ENCODE measurements at places on chromosomes 2 and 18. TPM values are rescaled to one million over a fixed set of nuclear protein-coding genes. Genes with fewer than 3 reads are reported as not detected.

The SERPINB10 gene
- total RNA-seq = not detected

The HOXD11 gene
- total RNA-seq = 8.9 TPM

The KCNG2 gene
- not detected for total RNA-seq

The PTPRN gene
- 11.2 TPM for total RNA-seq

The MARCHF4 gene
- total RNA-seq = 24.1 TPM

The TMEM169 gene
- total RNA-seq = 0.19 TPM

The ESPNL gene
- total RNA-seq = 0.85 TPM

The TP53I3 gene
- 57.1 TPM for total RNA-seq

The CIB4 gene
- total RNA-seq = not detected

The ANKRD62 gene
- total RNA-seq = 0.10 TPM

- no peak for DNase-seq
Measured at GRCh38 chr2:160006475-160006874, 55.9 kb downstream of the PLA2R1 start.

- peak; percentile 59 for DNase-seq
Measured at GRCh38 chr2:10877651-10878111, 34.1 kb upstream of the KCNF1 start.

GRCh38 chr2:226798422-226799210, 1.0 kb downstream of the IRS1 start:
- peak; percentile 66 for DNase-seq

GRCh38 chr2:218743068-218743467, 32.4 kb downstream of the TTLL4 start:
- DNase-seq = no peak

DNA sequence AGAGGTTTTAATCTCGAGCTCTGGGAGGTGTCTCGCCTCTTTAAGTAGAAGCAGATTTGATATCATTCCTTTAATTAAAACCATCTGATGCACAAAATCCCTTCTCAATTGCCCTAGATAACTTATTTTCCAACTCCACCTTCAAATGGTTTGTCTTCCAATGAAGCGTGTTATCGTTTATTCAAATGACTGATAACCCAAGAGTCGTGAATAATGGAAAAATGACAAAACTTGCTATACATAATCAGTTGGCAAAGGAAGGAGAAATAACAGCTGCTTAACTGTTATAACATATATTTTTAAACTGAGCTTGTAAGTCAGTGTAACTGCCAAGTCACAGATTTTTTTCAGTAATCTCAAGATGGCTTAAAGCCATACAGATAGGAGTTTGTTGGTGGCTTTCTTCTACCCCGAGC, 144.6 kb downstream of the QPCT start:
- no peak for DNase-seq

GRCh38 chr18:44958455-44958854, 277.8 kb downstream of the SETBP1 start:
- peak; percentile 54 for DNase-seq

DNA sequence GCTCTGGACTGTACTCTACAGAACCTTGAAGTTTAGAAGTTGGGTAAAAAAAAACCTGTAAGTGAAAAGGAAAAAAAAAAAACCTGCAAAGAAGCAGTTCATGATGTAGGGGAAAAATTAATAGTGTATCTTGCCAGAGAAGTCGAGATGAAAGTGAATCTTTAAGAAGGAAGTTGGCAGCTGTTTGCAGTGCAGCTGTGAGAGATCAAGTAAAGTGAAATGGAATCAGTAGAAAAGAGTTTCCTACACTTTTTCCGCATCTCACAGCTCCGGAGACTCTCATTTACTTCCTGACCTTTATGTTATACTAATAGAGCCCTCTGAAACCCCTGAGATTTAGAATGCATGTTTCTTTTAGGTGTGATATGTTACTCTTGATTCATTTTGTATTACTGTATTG, 19.2 kb downstream of the RNMT start:
- DNase-seq = no peak

GRCh38 chr2:210224941-210225672, at the start of gene ACADL:
TSS of gene ACADL (minus strand) at chr2:210225447. CDS start at chr2:210225263, 184 bp downstream.
- DNase-seq = peak; percentile 17

DNA sequence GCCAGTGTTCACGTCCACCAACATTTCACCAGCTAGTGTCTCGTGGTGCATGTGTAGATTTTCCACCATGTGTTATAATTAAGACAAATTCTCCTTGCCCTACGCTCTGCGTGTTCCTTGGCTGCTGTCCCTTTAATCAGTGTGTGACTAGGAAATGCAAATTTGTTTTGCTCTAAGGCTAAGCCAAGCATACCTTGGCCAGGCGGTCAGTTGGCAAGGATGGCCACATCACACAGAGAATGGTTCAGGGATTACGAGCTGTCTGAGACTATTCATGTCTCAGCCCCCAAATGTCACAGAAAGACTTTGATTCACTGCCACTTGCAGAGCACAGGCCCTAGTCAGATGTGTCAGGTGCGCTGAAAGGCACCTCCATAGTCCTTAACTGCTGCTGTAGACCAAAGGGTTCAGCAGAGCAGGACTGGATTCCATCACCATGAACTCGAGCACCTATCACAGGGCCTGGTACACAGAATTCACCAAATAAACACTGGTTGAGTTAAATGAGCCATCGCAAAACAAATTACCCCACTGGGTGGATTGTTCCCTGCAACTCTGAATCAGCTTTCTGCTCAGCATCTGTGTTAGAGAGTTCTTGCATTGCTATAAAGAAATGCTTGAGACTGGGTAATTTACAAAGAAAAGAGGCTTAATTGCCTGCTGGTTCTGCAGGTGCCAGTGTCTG, 128.4 kb downstream of the CABLES1 start:
- no peak for DNase-seq

- no peak for DNase-seq
Measured at GRCh38 chr2:9206991-9207640, 504 bp downstream of the ASAP2 start.

DNA sequence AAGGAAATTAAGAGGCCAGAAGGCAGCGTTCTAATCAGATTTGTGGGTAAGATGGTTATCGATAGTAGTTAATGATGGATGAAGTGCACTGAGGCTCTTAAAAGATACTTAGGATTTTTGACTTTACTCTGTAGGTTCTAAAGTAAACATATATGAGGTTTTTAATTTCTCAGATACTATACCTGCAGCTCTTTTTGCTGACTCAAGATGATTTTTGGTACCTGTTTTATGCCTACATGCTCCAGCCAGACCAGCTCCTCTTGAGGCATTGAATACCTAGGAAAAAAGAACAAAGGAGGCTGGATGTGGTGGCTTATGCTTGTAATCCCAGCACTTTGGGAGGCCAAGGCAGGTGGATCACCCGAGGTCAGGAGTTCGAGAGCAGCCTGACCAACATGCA, 241.7 kb upstream of the FOSL2 start:
- DNase-seq = no peak

- no peak for DNase-seq
Measured at GRCh38 chr2:180449171-180449915, 442.2 kb upstream of the CWC22 start.

DNA sequence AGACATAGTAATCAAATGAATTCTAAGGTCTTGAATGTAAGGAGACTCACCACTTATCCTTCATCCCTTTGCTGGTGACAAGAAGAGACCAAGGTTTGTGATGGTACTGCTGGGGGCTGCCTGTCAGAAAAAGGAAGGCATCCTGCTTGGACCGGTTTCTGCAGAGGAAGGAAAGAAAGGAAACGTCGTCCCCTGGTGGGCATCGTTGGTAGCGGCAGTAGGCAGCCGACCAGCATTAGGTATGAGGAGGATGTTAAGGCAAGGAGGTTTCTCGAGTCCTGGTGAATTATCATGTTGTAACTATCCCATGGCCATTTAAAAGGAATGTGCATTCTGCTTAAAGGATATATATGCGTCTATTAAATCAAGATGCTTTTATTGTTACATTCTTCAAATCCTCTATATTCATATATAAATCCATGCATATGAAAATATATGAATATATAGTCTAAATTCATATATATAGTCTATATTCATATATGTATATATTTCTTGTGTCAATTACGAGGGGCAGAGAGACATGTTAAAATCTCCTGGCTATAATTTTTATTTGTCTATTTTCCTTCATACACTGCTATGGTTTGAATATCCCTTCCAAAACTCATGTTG, 94.4 kb upstream of the TGFA start:
- peak; percentile 75 for DNase-seq

DNA sequence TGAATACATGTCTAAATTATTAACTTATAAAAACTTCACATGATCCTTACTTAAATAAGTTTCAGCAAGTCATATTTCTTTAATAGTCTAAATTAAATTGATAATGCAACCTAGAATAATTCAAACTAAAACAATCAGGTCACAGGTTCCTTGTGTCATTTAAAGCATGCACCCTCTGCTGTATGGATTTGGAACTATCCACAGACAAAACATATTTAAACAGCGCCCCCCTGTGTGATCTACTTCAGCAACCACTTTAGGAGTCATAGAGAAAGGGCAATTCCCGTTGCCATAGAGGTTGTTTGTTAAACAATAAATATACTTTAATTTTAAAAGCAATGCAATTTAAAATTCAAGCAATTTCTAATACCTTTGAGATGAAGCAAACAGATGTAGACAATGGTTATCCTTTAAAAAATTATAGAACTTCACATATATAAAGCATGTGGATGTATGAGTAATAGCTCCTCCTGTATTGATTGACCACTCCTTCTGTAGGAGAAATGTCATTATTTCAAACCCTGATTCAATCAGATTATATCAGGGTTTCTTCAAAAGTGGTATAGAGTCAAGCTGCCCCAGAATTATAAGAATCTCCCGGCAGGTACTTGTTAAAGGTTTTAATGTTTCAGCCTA, 21.2 kb downstream of the GRB14 start:
- DNase-seq = peak; percentile 73

DNA sequence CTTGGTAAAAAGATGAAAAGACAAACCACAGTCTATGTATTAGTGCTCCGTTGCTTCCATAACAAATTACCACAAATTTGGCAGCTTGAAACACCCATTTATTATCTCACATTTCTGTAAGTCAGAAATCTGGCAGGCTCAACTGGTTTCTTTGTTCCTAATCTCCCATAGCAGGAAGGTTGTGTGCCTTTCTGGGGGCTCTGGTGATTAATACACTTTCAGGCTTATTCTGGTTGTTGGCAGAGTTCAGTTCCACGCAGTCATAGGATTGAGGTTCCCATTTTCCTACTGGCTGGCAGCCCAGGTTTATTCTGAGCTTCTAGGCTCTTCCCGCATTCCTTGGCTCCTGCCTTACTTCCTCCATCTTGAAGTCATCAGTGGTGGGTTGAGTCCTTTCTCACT, 189.3 kb downstream of the ANAPC1 start:
- DNase-seq = peak; percentile 88

GRCh38 chr18:13530879-13531387, 195.4 kb downstream of the FAM210A start:
- DNase-seq = peak; percentile 15

GRCh38 chr2:235779444-235779896, 285.6 kb downstream of the AGAP1 start:
- peak; percentile 64 for DNase-seq

DNA sequence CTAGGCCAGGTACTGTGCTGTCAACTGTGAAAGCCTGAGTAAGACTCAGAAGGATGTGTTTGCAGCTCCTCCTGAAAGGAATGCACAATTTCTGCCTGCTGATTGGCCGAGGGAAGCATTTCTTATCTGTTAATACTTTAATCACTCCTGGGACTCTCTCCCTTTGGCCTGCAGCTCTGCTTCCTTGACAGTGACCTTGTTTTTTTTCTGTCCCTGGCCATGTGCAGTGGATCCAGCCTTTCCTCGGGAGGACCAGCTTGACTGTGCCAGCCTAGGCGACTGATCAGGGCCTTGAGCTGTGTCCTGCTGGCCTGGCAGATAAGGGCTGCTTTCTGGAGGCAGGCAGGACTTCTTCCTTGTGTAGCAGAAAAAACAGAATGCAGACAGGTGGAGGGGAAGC, 10.0 kb downstream of the RNF144A start:
- DNase-seq = no peak

DNA sequence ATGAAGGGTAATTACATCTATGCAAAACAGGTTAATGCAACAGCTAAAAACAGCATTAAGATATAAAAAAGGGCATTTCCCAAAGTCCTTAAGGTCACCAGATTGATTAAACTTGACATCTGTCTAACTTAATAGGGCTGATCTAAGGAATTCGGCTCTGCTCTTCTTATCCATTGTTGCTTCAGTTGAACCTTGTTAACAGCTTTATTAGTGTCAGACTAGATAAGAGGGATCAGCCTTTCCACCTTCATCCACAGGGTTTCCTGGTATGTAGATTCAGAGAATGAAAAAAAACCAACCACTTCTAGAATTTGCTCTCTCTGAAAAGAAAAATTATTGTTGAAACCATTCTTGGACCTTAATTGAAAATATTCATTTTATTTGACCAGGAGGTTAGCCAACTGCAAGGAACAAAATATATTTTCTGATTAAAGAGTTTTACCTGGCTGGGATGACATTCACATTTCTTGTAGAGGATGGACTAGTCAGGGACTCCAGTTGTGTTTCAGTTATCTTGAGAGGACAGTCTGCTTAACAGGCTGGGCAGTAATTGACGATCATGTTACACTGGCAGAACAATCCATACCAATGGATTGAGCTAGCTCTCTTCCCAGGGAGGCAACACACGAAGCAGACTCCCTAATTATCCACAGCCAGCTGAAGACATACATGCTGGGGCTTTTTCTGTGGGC, 357.4 kb upstream of the ACVR2A start:
- DNase-seq = no peak

DNA sequence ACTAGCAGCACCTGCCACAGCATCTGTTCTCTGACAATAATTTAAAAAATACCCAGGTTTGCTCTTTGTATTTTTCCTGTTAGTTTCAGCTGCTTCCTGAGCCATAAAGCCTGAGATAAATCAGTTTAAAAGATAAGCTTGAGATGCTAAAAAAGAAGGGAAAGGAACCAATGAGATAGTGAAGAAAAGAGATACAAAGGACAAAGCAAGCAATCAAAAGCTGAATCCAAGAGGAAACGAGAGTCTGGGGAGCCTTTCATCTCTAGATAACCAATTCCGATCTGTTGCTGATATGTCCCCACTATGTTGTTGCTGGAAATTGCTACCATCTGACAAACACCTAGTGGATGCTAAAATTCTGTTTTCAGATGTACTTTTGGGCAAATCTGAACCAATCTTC, 201.4 kb downstream of the RBM43 start:
- no peak for DNase-seq

GRCh38 chr18:7332452-7332851, 101.6 kb downstream of the LRRC30 start:
- peak; percentile 54 for DNase-seq

GRCh38 chr2:46635442-46635841, 156.1 kb downstream of the TMEM247 start:
- no peak for DNase-seq

- no peak for DNase-seq
Measured at GRCh38 chr18:22536558-22536957, 118.8 kb upstream of the CTAGE1 start.

- no peak for DNase-seq
Measured at GRCh38 chr2:127707890-127708648, 6.8 kb downstream of the SFT2D3 start.

- peak; percentile 32 for DNase-seq
Measured at GRCh38 chr2:43609290-43609918, 13.6 kb upstream of the THADA start.

DNA sequence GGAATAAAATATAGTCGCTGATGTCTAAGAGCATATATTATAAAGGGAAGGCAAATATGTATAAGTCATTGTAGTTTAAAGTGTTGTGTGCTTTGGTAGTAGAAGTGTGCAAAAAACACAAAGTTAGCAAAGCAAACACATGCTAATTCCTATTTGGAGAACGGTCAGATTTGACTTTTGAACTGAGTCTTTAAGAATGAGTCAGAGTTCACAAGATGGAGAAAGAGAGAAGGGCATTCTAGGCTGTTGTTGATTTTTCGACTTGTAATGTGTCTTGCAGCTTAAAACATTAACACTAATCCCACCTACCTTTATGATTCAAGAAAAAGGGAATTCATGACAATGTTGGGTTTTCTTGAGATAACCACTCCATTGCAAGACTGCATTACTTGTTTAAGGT, 98.1 kb downstream of the CRIM1 start:
- no peak for DNase-seq

Measured in HT1080 (cell line).